ENCODE measurements at places on chromosomes 3 and 15. TPM values are rescaled to one million over a fixed set of nuclear protein-coding genes. Genes with fewer than 3 reads are reported as not detected.

NPAP1 gene
- 0.37 TPM for polyA plus RNA-seq

SH3GL3 gene
- 8.6 TPM for polyA plus RNA-seq

DNA sequence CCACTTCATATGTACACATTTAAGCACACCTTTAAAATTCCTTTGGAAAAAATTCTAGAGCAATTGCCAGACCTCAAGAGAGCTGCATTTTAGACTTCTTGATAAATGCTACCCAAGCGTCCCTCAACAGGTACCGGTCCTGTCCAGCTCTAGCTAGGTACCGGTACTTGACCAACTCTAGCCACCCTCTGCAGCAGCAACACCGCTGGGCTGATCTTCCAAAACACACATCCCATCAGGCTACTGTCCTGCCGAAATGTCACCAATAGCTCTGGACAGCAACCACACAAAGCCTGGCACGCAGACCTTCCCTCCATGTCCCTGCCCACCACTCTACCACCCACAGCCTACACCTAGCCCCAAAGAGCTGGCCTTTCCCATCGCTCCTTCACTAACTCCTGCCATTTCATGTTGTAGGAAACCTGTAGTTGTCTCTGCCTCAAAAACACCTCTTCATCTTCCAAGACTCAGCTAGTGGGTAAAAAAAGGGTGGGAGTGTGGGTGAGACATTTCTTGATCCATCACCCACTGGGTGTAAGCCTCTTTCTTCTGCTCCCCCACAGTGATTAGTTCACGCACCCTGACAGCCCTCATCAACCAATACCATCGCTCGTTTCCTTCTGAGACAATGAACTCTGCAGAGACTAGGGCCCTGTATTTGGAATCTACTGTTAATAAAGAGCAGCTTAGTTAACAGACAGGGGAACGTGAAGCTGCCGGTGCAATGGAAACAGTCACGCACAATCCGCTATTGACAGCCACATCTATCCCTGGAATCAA lies 6.8 kb downstream of the CHSY1 start:
- DNase-seq, result no peak

- DNase-seq, result no peak
Measured at GRCh38 chr15:59160880-59161593, 45.6 kb upstream of the LDHAL6B start.

DNA sequence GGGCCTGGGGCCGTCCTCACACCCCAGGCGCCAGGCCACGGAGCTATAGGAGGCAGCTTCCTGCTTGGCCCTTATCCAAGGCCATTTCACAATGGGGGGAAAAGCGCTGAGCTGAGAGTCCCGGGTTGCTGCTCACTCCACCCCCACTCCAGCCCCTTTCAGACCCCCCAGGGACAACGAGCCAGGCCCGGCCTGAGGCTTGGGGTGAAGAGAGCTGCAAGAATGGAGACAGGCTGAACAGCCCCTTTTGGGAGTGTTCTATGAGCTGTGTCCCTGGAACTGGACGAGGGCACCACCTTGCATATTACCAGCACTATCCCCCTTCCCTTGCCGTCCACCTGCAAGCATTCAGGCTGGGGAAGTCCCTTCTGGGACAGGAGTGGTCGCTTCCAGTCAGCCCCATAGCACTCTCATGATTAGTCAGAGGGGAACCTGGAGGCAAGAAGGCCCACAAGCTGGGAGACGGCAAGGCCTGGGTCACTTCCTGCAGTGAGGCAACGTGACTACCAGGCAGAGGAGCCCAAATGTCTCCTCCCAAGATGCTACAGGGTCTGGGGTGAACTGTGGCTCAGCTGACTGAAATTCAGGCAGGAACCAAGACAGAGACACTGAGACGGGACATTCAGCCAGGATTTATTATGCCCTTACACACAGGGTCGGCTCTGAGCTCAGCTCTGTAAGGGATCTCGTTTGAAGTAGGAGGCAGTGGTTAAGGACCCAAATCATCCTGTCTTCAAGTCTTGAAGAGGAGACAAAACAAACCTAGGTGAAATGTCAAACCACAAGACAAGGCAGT lies 8.6 kb upstream of the SRP14 start:
- no peak for DNase-seq

- no peak for DNase-seq
Measured at GRCh38 chr3:113231391-113231790, 20.0 kb downstream of the BOC start.

Data from left renal cortex interstitium (tissue), 4 donors.